NCI-H526 (cell line): ENCODE measurements at places on chromosomes 1 and 21.
A peak's percentile ranks its signal among the peaks of the same experiment; 100 is the strongest.

- peak; percentile 27 for DNase-seq
Measured at GRCh38 chr1:108708691-108709660, 3.7 kb upstream of the FNDC7 start.

- DNase-seq: peak; percentile 11
Measured at GRCh38 chr1:208461680-208462079, 217.5 kb upstream of the PLXNA2 start.

DNA sequence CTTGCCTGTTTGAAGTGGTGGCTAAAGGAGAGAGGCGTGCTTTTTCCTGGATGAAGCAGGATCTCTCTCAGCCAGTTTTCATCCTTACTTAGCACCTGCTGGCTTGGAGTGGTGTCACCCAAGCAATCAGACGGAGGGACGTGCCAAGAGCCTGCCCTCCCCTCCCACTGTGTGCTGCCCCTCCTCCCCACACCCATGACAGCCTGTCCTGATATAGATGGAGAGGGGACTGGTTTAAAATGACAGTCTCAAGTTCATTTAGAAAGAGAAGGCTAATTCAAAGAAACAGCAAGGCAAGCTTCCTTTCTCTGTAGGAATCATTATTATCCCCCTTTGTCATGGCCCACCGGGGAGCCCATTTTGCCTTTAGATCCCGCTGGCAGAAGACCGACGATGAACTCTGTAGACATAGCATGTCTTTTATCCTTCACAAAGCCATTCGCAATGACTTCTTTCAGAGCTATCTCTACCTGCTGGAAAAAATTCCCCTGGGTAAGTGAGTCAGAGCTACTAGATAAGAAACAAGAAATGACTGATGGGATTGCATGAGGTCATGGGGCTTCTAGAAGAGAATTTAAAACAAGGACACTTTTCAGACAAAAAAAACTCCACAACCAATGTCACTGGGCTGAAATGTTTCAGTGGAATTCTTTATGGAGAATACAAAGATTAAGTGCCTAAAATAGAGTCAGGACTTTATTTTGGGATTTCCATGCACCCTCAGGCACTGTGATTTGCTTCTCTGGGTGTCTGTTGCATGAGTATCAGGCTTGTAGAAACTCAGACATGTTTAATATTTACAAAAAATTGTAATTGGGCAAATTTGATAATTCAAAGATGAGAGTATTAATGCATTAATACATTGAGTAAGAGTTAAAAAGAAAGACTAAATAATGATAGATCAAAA, at the start of gene NTMT2:
TSS of gene NTMT2 (plus strand) at position 190 of the 907 bp plus-strand sequence. CDS start at position 339, 149 bp downstream.
- peak; percentile 89 for DNase-seq

GRCh38 chr1:60059468-60059867, 14.1 kb downstream of the C1orf87 start:
- DNase-seq: no peak

- DNase-seq: no peak
Measured at GRCh38 chr1:247266053-247266452, 10.2 kb downstream of the VN1R5 start.

GRCh38 chr1:20837554-20838192, 50.6 kb upstream of the HP1BP3 start:
- DNase-seq: no peak

GRCh38 chr1:205456868-205457745, 1.3 kb upstream of the BLACAT1 start:
- DNase-seq: peak; percentile 79

GRCh38 chr1:244022864-244023440, 28.1 kb upstream of the ZBTB18 start:
- peak; percentile 67 for DNase-seq

DNA sequence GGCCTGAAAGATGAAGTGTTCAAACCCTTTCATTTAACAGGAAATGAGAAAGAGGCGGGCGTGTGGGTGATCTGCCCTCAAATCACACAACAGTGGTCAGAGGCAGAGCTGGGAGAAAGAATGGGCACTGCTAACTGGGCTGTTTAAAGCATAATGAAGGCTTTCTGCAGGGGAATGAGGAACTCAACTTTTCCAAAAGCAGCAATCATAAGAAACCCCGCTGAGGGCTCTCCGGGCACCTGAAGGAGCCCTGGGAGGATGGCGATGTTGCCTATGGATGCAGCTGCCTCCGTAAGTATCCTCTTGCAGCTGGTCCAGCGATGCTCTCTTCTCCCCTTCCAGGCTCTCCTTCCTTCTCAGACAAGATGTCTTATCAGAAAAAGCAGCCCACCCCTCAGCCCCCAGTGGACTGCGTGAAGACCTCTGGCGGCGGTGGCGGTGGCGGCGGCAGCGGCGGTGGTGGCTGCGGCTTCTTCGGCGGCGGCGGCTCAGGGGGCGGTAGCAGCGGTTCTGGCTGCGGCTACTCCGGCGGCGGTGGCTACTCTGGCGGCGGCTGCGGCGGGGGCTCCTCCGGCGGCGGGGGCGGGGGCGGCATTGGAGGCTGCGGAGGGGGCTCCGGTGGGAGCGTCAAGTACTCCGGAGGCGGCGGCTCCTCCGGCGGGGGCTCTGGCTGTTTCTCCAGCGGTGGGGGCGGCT, 1.2 kb downstream of the LORICRIN start:
- no peak for DNase-seq

GRCh38 chr21:41362605-41363369, 960 bp downstream of the MX2 start:
- no peak for DNase-seq

DNA sequence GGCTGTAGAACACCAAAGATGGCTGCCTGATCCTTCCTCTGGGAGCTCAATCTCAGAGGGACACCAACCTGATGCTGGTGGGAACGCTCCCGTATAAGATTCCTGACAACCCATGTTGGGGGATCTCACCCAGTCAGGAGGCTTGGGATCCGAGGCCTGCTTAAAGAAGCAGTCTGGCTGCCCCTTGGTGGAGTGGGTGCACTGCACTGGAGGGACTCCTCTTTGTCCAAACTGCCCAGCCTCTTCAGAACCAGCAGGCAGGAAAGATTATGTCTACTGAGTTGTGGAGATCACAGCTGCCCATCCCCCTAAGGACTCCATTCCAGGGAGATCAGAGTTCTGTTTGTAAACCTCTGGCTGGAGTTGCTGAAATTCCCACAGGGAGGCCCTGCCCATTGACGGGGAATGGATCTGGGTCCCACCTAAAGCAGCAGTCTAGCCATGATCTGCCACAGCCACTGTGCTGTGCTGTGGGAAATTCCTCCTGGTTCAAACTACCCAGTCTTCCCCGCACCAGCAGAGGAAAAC, 23.0 kb downstream of the S100B start:
- no peak for DNase-seq

- DNase-seq: no peak
Measured at GRCh38 chr1:242219298-242219901, 220.5 kb upstream of the MAP1LC3C start.

DNA sequence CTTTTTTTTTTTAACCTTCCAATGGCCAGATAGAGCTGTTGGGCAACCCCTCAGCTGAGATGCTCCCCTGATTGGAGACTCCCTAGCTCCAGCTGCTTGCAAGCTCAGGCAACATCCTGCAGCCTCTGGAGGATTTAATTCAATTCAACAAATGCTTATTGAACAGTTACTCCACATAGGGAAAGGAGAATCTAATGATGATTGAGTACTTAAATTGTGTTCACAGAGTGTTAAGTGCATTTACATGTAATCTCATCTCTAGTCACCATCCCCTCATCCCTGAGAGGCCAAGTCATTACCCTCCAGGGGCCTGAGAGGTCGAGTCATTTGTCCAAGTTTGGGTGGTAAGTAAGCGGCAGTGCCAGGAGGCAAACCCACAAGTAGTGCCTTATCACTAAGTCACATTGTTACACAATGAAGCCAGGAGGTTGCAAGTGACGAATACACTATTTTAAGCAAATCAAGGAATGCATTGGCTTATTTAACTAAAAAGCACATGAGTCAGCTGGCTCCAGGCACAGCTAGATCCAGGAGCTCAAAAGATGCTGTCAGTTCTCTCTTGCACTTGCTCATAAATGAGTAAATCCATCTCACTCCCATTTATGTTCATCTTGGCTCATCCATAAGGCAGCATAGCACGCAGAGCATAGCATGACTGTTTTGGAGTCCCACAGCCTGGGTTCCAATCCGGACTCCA, 64.3 kb downstream of the OPTC start:
- no peak for DNase-seq

GRCh38 chr1:94721240-94721639, 98.9 kb upstream of the SLC44A3 start:
- DNase-seq: no peak

DNA sequence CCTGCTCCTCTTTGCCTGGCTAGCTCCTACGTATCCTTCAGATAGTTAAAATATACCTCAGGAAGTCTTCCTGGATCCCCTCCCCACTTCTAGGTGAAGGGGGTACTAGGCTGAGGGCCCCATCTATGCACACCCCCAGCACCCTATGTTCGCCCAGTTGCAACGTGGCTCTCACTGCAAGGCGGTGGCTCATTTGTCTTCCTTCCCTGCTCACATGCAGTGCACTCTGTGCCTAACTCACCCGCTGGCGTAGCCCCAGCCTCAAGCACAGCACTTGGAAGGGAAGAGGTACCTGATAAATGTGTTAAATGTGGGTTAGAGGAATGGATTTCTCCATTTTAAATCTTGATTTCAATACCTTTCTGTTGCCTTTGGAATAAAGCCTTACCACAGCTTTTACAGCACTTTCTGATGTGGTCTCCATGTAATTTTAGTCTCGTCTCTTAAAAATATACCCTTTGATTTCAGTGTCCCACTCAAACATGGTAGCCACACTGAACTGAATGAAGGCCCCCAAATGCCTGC, 39.3 kb downstream of the L1TD1 start:
- DNase-seq: no peak

- DNase-seq: no peak
Measured at GRCh38 chr1:100860397-100860991, 34.1 kb downstream of the EXTL2 start.

DNA sequence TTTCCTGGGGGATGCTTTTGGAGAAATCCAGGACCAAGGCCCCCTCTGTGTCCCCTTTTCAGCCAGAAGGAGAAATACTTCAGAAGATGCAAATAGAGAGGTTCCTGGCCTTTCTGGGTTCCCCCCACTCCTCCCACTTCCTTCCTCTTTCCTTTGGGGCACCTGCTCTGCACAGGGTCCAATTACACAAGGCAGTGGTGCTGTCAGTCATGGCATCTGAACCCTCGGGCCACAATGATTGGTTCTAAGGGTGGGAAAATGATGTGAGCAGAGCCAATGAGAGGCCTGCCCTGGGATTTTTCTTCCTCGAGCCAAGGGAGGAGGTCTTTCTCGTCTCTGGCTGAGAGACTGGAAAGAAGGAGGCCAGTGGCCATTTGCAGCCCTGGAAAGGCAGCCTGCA, 282.2 kb downstream of the NPHP4 start:
- DNase-seq: no peak

DNA sequence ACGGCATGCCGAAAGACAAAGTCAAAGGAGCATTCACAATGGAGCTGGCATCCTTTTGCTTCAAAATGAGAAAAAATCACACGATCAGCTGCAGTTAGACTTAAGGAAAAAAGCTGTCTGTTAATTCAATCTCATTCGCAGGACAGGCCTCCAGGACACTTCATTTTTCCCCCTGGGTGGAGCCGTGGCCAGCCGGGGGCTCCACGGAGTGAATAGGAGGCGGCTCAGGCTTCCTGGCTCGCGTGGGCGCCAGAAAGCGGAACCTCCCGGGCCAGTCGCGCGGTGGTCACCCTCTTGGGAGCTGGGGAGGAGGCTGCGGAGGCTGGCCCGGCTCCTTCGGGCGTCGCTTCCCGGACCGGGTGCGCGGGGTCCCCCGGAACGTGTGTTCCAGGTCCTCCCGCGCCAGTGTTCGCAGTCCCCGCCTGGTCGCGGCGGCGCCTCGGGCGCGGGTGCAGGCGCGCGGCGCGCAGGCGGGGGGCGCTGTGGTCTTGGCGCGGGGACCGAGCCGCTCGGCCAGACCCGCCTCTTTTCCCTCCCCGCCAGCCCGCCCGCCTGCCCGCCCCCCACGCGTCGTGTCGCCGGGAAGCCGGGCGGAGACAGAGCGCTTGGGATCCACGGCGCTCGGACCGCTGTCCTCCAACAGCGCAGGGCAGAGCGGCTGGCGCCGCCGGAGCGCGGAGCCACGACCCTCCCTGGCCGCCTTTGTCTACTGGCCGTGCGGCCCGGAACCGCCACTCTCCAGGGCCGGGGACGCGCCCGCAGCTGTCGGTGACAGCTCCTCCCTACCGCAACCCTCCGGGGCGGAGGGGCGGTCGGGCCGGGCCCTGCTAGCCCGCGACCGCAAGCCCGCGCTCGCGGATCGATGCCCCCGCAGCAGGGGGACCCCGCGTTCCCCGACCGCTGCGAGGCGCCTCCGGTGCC, at the start of gene RHOU:
TSS of gene RHOU (plus strand) at position 599 of the 921 bp plus-strand sequence. CDS start at position 863, 264 bp downstream.
- no peak for DNase-seq

DNA sequence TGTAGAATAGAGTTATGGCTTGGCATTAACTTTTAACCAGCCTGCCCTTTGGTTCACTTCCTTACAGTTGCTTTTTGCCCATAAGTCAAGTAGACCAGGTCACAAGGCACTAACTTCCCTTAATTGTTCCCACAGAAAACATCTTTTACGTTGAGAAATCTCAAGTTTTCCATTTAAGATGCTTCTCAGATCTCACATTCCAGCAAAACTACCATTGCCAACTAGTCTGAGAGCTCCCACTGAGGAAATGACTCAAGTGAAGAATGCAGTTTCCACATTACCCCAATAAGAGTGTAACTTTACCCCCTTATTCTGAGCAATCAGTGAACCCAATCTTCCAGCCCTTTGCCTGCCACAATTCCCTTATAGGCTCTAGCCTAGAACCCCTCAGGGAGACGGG, 502.2 kb upstream of the OLFM3 start:
- DNase-seq: no peak

DNA sequence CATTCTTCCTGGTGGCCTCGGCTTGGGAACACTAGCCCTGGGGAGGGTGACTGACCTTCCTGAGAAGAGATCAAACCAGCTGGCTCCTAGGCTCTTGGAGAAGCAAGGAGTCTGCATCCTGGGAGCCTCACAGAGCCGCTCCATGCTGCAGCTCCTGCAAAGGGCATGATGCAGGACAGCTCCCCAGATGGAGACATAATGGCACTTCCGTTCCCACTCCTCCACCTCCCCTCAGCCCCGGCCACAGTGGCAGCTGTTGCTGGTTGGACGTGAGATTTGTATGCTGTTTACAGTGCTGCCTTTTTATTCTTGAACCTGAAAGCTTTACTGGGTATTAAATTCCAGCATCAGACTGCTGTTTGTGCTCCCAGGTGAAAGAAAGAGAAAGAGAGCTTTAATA, 83.7 kb upstream of the CTTNBP2NL start:
- no peak for DNase-seq

- DNase-seq: no peak
Measured at GRCh38 chr1:176183618-176184017, 23.5 kb downstream of the COP1 start.

GRCh38 chr1:180920702-180921101, 8.0 kb downstream of the KIAA1614 start:
- no peak for DNase-seq

DNA sequence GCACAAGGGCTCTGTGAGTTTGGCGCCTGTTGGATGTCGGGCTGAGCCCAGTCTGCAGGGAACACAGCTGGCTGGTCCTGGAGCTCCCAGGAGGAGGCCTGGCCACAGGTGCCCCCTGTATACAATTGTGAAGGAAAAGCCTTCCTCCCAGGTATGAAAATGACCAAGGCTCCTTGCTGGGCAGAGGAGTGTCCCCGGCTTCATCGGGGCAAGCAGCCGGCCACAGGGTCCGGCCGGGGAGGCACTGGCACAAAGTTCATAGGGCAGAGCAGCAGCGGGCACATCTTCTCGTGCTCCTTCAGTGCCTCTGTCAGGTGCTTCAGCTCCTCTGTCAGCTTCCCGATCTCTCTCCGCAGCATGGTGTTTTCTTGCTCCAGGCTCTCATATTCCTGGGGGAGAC, 13.0 kb downstream of the BATF3 start:
- no peak for DNase-seq

GRCh38 chr1:26684763-26685508, 10.9 kb upstream of the ARID1A start:
- DNase-seq: no peak
